AML-193 (cell line): ENCODE measurements at places on chromosomes 11 and 22.
A peak's percentile ranks its signal among the peaks of the same experiment; 100 is the strongest.

GRCh38 chr22:42080287-42080686 lies 787 bp downstream of the SMDT1 start:
- DNase-seq = no peak

- no peak for DNase-seq
Measured at GRCh38 chr22:37153901-37154300, 4.2 kb upstream of the IL2RB start.

GRCh38 chr11:47714554-47715081 lies 551 bp downstream of the AGBL2 start:
- peak; percentile 62 for DNase-seq

GRCh38 chr22:27851974-27852746 lies 50.6 kb upstream of the MN1 start:
- DNase-seq = no peak

DNA sequence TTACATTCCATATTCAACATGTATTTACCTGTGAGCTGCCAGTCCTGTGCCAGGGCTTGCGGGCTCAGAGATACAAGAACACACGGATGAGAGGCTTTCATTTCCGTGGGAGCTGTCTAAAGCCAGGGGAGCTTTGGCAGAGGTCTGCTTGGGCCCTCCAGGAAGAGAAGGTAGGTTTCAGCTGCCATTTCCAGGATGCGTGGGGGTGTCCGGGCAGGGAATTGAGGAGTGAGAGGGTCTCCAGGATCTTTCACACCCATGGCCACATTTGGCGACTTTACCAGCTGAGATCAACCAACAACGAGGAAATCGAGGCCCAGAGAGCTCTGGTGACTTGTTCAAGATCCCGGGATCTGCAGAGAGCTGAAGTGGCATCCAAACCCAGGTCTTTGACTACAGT lies 119.6 kb downstream of the BUD13 start:
- DNase-seq = no peak

DNA sequence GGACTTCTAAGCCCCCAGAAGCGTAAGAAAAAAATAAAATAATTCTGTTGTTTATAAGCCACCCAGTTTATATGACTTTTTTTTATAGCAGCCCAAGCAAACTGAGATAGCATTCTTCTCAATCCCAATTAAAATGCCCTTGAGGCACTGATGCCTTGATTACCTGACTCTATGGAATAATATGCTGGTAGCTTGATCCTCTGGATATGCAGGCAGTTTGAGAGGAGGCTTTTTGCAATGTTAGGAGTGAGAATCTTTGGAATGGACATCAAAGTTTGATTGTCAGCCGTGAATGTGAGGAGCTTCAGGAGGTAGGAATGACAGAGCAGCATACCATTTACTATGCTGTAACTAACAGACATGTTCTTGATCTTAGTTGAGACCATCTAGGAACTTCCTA lies 275.6 kb downstream of the AASDHPPT start:
- no peak for DNase-seq

GRCh38 chr22:22210375-22210774 lies 34.2 kb upstream of the VPREB1 start:
- DNase-seq = no peak

DNA sequence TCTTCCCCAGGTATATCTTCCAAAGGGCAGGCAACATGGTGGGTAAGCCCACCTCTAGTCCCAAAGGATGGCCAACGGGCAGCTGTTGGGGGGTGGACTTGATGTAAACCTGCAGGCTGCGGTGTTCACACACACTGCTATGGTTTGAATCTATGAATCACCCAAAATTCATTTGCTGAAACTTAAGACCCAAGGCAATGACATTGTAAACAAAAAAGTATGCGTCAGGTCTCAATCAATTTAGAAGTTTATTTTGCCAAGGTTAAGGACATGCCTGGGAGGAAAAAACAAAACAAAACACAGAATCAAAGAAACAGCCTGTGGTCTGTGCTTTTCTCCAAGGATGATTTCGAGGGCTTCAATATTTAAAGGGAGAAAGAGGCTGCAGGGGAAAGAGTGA lies 18.3 kb downstream of the RCN1 start:
- DNase-seq = no peak

DNA sequence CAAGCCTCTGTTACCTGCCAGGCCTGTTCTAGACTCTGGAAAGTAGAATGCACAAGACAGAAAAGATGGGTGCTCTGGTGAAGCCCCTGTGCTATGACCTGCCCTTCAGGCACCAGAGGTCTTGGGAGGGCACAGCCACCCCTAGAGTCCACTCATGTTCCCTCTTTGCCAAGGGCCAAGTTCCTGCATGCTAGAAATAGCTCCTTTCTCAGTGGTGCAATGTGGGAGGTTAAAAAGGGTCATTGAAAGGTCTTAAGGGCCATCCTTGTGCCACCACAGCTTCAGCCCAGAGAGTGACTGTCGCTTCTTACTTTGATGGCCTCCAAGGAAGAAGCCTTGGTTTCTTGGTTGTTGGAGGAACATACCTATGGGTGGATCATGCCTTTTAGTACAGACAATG lies 84.6 kb upstream of the PARVA start:
- no peak for DNase-seq
